ENCODE measurements at places on chromosomes 3 and 15.

DNA sequence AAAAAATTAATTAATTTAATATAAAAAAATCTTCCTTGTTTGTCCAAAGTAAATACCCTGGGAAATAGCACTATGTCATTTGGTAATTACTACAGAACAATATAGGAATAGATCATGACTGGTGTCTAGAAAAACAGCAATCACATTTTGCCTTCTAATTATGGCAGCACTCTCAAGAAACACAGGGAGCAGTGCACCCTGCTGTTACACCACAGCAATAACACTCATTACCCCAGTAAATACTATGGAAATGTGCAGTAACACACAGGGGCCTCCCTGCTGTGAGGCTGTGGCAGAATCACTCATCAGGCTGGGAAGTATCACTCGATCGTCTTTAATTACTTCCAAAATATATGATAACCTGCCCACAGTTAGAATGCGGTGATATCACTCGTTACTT, 646.0 kb downstream of the TUSC7 start:
- peak; percentile 2 for DNase-seq

GRCh38 chr15:79002581-79002980, 57.7 kb upstream of the CTSH start:
- no peak for DNase-seq

GRCh38 chr3:16329826-16330129, 64.8 kb downstream of the OXNAD1 start:
- no peak for DNase-seq

GRCh38 chr3:185693985-185694653, 108.0 kb downstream of the SENP2 start:
- DNase-seq: no peak

DNA sequence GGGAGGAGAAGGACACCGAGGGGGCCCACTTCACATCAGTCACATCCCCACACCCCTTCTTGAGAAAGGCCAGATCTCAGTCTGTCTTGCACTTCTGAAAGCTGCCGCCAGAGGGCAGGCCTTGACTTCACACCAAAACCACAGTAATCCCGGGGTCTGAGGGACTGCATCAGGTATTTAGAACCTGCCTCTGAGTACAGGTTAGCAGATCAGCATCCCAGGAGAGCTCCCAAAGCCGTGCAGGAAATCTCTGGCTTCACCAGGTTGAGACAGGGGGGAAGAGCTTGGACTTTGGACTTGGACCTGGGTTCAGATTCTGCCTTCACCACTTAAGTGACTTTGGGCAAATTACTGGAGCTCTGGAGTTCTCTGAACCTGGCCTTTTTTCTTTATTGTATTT, 50.3 kb downstream of the LHFPL4 start:
- peak; percentile 42 for DNase-seq

GRCh38 chr15:48632651-48633050, 12.9 kb downstream of the FBN1 start:
- DNase-seq: no peak

DNA sequence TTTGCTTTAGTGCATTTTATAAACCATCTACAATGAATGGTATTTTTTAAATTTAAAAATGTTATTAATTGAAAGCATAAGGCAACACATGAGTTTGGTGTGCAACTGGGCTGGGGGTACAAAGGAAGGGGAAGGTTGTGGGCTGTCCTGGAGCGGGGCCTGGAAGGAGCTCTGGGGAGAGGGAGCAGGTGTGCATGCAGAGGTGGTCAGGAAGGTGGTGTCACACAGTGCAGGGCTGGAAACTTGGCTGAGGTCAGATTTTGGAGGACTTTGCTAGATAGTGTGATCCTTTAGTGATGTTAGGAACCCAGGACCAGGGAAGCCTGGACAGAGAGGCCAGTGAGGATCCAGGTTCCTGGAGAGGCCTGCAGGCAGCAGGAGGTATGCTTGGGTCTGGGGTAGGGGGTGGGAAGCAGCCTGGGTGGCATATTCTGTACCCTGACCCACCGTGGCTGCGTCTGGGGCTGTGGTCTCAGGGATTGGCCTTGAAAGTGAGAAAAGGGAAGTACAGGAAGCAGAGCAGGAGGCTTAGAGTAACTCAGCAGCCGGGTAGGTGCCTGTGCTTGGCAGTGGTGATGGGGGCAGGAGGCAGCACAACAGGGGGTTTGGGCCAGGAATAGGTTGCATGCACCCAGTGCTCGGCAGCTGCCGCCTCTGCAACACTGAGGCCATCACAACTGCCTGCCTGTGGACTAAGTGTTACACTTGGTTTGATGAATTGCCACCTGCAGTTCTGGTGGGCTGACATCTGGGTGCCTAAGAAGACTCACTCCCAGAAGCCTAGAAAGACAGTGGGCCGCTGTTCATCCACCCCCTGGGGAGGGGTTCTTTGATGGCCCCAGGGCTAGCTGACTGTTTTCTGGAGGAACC, 33.0 kb downstream of the KY start:
- DNase-seq: no peak

DNA sequence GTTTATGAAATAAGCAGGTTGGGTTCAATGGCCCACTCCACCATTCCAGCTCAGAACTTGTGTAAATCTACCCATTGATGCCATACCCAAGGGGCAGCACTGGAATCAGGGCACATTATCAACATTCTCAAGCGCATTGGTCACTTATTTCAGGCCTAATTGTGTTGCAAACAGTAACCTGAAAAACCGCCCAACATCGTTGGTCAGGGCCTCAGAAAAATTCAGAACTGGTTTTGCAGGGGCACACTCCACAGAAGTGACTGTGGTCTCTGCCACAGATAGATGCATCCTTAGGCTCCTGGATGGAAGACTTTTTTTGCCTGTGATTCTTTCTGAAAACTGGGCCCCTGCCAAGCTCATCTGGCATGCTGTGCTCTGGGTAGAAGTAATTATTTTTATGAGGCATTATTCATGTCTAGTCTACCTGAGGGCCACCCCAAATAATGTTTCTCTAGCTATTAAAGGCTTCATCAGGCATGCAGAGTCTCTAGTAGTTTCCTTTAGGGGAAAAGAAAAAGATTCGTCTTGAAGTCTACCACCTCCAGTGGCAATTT, 21.7 kb upstream of the LRTM1 start:
- DNase-seq: no peak

DNA sequence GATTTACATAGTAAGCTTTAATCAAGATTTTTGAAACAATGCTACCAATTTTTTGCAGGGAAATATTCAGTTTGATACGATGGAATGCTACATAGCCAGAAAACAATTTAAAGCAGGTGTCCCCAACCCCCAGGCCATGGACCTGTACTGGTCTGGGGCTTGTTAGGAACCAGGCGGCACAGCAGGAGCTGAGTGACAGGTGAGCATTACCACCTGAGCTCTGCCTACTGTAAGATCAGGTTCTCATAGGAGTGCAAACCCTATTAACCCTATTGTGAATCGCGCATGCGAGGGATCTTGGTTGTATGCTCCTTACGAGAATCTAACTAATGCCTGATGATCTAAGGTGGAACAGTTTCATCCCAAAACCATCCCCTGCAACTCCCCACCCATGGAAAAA, 322.6 kb upstream of the NECTIN3 start:
- no peak for DNase-seq

DNA sequence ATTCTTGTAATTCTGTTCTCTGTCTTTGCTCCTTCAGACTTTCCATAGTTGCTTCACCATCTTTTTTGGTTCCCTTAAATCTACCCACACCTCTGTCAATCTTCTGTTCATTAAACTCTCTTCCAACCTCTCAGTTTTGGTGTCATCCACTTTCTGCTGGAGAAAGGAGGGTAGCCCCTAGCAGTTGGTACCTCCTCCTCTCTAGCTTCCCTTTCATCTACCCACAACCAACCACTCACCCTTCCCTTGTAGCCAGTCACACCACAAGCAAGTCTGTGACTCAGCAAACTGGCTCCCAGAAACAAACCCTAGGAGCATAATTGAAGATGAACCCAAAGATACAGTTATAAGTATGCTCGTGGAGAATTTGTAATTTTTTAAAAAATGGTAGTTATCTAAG, 318.6 kb downstream of the FHIT start:
- DNase-seq: no peak

DNA sequence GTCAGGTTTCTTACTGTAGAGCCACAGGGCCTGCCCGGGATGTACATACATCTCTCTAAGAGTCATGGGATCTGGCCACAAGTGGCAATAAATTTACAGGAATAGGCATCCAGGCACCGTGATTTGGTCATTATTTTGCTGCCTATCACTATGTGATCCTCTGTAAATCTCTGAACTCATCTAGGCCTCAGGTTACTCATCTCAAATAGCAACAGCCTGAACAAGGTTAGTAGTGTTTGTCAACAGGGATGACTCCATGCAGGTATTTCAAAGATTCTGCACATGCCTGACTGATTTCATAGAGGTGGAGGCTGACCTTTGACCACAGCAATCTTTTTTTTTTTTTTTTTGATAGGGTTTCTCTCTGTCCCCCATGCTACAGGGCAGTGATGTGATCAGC, 88.8 kb upstream of the TBL1XR1 start:
- DNase-seq: no peak

- DNase-seq: no peak
Measured at GRCh38 chr15:45228931-45229330, 23.1 kb upstream of the SLC28A2 start.

- no peak for DNase-seq
Measured at GRCh38 chr3:188432802-188433520, 279.0 kb downstream of the LPP start.

GRCh38 chr3:131360191-131360755, 21.3 kb upstream of the NUDT16 start:
- no peak for DNase-seq

GRCh38 chr3:8776406-8776805, 7.0 kb upstream of the OXTR start:
- DNase-seq: no peak

DNA sequence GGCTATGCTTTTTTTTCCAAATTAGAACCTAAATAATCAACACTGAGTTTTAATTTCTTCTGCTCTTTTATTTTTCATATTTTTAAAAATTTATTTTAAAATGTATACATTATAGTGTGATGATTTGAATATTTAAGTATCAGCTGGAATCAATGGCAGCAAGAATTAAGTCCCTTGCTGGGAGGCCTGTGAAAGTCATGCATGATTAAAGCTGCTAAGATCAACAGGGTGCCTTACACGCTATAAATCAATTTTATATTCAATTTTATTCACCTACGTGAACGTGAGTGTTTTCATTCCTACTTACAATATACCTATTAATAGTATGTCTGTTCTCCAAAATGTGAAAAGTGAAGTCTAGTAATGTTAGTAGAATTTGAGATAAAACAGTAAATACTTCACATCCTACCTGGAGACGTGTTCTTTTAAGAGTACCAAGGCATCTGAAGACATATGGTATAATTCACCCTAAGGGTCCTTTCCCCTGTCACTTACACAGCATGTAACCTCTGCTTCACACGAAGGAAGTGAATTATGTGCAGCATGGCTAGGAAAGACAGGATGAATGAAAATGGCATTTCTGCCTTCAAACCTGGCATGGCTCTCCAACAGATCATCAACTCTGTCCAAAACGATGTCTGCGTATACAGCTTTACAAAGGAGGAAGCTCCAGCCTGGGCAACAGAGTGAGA, 640.4 kb upstream of the ROBO1 start:
- DNase-seq: no peak

GRCh38 chr3:155870945-155871745, 695 bp downstream of the GMPS start:
- peak; percentile 45 for DNase-seq

GRCh38 chr3:13045904-13046568, 27.2 kb downstream of the IQSEC1 start:
- no peak for DNase-seq

- no peak for DNase-seq
Measured at GRCh38 chr15:49675041-49675440, 54.2 kb downstream of the DTWD1 start.

- DNase-seq: no peak
Measured at GRCh38 chr3:68342426-68342825, 589.9 kb downstream of the TAFA4 start.

- DNase-seq: no peak
Measured at GRCh38 chr3:59935025-59935424, 885.2 kb upstream of the CFAP20DC start.

DNA sequence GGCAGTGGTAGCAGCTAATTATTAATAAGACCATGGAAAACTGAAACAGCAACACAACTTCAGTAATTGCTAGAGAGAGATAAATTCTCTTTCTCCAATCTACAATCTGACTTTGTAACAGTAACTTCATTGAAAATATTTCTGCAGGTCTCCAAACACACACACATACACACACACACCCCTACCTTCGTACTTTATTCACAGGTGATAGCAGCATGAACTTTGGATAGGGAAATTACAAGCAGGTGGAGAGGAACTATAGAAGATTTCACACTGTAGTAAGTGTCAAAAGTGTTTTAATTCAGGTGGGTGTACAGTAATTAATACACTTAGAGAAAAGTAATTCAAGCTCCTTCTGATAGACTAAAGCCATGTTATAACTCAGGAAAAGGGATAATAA, 587.5 kb downstream of the TUSC7 start:
- no peak for DNase-seq

DNA sequence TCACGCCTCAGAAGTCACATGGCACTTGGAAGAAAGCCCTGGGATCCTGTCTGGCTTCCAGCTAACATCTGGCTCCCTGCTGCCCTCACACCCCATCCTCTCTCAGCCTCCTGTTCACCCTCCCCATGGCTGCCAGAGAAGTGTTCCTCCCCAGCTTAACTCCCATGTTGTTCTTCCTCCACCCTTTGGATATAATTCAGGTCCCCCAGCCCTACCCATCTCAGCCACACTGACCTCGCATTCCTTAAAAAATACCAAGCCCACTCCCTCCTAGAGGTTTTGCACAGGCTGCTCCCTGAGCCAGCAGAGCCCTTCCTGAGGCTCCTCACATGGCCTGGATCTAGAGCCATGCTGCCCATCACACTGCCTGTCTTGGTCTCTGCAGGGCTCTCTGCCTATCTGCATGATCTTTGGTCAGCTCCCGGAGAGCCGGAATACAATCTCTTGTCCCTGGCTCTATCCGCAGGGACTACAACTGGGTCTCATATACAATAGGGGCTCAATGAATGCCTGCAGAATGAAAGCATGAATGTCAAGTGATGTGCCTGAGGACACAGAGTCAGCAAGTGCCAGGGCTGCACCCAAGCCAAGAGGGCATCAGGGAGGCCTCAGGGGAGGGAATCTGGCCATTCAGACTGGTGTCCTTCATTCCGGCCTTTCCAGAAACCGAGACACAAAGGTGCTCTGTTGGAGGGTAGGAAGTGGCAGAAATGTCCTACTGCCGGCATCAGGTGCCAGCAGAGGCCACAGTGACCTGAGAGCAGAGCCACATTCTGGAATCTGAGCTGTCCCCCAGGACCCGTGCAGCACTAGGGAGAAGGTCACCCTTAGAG, 3.8 kb upstream of the TKT start:
- no peak for DNase-seq

DNA sequence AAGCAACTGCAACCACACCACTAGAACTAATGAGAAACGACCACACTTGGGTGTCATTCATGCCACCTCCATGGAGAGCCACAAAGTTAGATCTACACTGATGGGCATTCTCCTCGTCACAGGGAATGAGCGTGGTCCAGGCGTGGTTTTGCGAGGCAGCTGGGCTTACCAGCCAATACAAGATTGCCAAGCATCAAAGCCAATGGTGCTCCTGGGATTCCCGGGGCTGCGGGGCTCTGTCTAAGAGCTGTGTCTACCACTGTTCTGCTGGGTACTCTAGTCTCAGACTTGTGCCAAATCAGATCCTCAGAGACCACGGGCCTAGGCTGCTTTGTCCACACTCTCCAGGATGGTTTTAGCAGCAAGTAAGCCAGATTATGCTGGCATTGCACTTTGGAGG, 43.8 kb downstream of the RAB6B start:
- no peak for DNase-seq

GRCh38 chr3:15797642-15798303, at the start of gene ANKRD28:
Gene ANKRD28, minus strand, starts transcription at chr3:15797979. Its CDS starts 1,458 bp downstream, at chr3:15796521.
- no peak for DNase-seq

- no peak for DNase-seq
Measured at GRCh38 chr3:127012091-127012490, 29.2 kb downstream of the PLXNA1 start.

Data from NCI-H774 (cell line).